ENCODE measurements at places on chromosomes 12 and 14.
A peak's percentile ranks its signal among the peaks of the same experiment; 100 is the strongest.

DNA sequence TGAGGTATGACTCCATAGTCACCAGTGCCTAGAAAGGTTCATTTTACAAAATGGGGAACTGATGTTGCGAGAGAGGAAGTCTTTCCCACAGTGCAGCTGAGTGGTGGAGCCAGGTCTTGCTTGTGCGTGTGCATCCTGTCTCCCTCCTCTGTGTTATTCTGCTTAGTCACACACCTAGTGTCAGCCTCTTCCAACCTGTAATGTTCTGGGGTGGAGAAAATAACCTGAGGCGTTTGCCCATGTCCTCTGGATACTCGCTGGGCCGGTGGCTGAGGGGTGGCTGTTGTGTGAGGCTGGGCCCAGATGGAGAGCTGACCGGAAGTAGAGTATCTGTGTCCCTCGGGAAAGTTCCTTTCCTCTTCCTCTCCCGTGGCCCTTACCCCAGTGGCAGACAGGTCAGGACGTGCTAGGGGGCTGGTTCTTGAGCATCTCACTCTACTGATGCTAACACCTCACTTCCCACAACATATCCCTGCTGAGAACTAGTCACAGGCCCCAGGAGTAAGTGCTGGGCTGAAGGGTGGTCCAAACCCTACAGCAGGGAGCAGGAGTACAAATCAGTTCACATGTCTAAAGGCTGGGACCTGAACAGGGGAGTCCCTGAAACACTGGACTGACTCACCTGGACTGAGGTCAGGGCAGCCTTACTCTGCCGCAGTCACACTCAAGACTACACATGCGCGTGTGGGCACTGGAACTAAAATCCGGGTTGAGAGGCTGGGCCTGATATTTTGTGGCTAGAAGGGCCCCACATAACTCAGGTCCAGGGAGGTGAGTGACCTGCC is 7.0 kb downstream of the MLF2 start:
- H3K36me3 ChIP-seq = peaks cover 37% of the 10 kb centered on the region
- no peak overlapping the region for H3K4me3 ChIP-seq
- H3K4me1 ChIP-seq = peaks cover 8% of the 10 kb centered on the region
- H3K27ac ChIP-seq = no peak overlapping the region
- no peak for DNase-seq

- H3K4me3 ChIP-seq = no peak overlapping the region
- DNase-seq = no peak
- no peaks in the 10 kb centered on the region for H3K36me3 ChIP-seq
These were observed 53.5 kb upstream of the DIO3 start for GRCh38 chr14:101507836-101508150.

DNA sequence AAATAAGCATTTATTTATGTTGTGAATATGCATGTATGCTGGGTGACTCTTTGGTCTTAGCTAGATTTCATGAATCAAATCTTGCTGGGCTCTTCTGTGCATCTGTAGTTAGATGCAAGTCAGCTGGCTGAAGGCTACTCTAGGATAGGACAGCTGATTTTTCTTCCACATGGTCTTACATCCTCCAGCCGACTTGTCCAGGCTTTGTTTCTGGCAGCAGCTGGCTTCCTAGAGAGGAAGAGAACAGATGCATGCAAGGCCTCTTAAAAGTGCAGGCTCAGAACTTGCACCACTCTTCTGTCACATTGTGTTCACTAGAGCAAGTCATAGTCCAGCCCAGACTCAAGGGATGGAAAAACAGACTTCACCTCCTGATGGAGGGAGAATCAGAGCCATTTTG is 435.4 kb upstream of the STXBP6 start:
- H3K27me3 ChIP-seq = no peaks in the 10 kb centered on the region
- H3K4me3 ChIP-seq = no peak overlapping the region
- H3K4me1 ChIP-seq = no peaks in the 10 kb centered on the region

GRCh38 chr12:14260011-14260993 is 105.2 kb upstream of the ATF7IP start:
- no peak overlapping the region for H3K27ac ChIP-seq
- no peak for DNase-seq
- H3K4me3 ChIP-seq = no peak overlapping the region
- no peaks in the 10 kb centered on the region for H3K27me3 ChIP-seq

- H3K4me3 ChIP-seq = no peak overlapping the region
- H3K27ac ChIP-seq = no peak overlapping the region
- no peaks in the 10 kb centered on the region for H3K36me3 ChIP-seq
- DNase-seq = no peak
- no peaks in the 10 kb centered on the region for H3K27me3 ChIP-seq
These were observed 55.9 kb downstream of the LRP6 start for GRCh38 chr12:12210983-12211382.

DNA sequence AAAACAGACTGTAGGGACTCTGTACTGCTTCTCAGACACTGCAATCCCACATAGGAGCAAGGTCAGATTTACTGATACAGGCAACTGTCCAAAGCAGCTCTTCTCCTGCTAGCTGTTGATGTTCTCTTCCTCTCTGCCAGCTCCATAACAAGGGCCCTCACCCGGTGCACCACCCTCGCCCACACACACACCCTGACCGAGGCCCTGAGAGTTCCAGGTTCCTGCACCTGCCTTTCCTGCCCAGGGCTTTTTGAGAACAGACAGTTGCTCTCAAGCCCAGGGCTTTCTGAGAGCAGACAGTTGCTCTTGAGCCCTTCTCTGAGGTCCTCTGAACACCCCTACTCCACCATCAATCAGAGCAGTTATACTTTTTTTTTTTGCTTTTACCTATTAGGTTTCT is 233.8 kb upstream of the GARIN6 start:
- H3K27me3 ChIP-seq = no peaks in the 10 kb centered on the region
- DNase-seq = no peak
- no peaks in the 10 kb centered on the region for H3K36me3 ChIP-seq

DNA sequence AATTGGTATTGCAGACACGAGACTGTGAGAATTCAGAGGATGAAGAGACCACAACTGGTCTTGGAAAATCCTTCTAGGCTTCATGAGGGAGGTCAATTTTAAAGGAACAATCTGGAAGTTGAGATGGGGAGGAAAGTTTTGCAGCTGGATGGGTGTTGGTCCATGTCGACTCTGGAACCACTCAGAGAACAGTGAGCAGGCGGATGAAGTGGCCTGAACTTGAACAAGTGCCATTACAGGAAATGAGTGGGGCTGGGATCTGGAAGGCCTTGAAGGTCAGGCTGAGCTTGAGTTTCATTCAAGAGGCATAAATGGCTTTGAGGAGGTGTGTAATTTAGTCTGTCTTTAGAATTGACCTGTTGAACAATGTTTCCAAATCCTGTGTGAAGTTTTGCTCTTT is 140.9 kb downstream of the GALC start:
- no peaks in the 10 kb centered on the region for H3K27me3 ChIP-seq
- H3K4me3 ChIP-seq = no peak overlapping the region
- no peaks in the 10 kb centered on the region for H3K4me1 ChIP-seq
- DNase-seq = no peak

DNA sequence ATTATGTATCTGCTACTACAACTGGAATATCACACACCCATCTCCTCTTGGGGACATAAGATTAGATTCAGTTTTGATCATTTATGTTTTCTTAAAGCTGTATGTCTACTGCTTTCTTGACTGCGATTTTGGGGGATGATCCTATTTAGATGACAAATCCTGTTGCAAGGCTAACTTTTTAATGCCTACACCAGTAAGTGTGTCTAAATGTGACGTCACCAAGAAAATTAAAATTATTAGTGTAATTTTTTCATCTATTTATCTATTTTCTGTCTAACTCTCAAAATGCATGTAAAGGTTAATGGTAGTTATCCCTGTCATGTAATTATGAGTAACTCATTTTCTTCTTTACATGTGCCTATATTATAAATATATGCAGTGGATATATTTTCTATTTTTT is 170.9 kb upstream of the PPFIA2 start:
- no peak overlapping the region for H3K27ac ChIP-seq
- no peak overlapping the region for H3K4me3 ChIP-seq

GRCh38 chr12:124400124-124400523 is 105.2 kb downstream of the RFLNA start:
- H3K4me1 ChIP-seq = no peaks in the 10 kb centered on the region
- no peak overlapping the region for H3K27ac ChIP-seq
- H3K36me3 ChIP-seq = peaks cover 62% of the 10 kb centered on the region
- no peak for DNase-seq
- H3K27me3 ChIP-seq = no peaks in the 10 kb centered on the region

- H3K36me3 ChIP-seq = no peaks in the 10 kb centered on the region
- H3K27me3 ChIP-seq = no peaks in the 10 kb centered on the region
- no peak overlapping the region for H3K4me3 ChIP-seq
- no peaks in the 10 kb centered on the region for H3K4me1 ChIP-seq
These were observed 112.5 kb downstream of the PRKD1 start for GRCh38 chr14:29815016-29815674.

DNA sequence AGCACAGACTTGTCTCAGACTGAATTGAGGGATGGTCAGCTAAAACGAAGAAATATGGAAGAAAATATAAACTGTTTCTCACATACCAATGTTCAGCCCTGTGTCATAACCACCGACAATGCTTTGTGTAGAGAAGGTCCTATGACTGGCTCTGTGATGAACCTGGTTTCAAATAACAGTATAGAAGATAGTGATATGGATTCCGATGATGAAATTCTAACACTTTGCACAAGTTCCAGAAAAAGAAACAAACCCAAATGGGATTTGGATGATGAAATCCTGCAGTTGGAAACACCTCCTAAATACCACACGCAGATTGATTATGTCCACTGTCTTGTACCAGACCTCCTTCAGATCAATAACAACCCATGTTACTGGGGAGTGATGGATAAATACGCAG is 7.9 kb upstream of the MAPK1IP1L start:
- H3K36me3 ChIP-seq = peaks cover 12% of the 10 kb centered on the region
- no peaks in the 10 kb centered on the region for H3K27me3 ChIP-seq
- no peak overlapping the region for H3K27ac ChIP-seq
- H3K4me1 ChIP-seq = no peaks in the 10 kb centered on the region

DNA sequence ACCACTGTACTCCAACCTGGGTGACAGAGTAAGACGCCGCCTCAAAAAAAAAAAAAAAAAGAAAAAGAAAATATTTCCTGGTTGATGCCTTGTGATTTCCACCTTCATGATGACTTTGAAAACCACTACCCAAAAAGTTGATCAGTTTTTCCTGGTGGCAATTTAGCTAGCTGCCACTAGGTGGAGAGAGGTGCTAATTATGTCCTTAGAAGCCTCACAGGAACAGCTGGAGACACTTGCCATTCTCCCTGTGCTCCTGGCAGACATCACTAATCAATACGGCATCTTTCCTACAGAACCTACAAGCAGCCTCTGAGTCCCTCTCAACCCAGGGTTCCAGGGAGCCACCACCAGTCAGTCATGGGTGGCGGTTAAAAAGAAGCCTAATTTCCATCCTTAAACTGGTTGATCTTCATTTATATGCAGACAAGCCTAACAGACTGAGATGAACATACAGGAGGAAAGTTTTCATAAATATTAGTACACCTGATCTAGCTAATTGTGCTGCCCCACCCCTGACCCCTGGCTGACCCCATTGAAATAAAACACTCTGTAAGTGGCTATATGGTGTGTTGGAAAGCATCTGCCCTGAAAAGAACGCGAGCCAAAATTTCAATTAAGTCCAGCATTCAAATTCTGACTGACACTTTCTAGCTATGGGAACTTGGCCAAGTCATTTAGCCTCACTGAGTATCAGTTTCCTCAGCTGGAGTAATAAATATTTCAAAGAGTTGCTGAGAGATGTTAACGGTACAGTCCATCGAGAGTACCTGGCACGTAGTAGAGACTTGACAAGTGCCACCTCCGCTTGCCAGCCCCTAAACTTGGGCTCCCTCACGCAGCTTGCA is 6.2 kb upstream of the OAS1 start:
- peaks cover 11% of the 10 kb centered on the region for H3K4me1 ChIP-seq
- no peak for DNase-seq
- H3K4me3 ChIP-seq = no peak overlapping the region
- H3K27ac ChIP-seq = no peak overlapping the region

GRCh38 chr12:90630006-90630405 is 325.0 kb downstream of the CCER1 start:
- no peak for DNase-seq
- H3K4me3 ChIP-seq = no peak overlapping the region
- no peaks in the 10 kb centered on the region for H3K4me1 ChIP-seq
- H3K27me3 ChIP-seq = no peaks in the 10 kb centered on the region

GRCh38 chr12:116915326-116915725 is 4.6 kb downstream of the FBXW8 start:
- H3K4me3 ChIP-seq = no peak overlapping the region
- peaks cover 10% of the 10 kb centered on the region for H3K4me1 ChIP-seq
- DNase-seq = no peak

GRCh38 chr14:59254911-59255545 is 66.6 kb downstream of the DAAM1 start:
- no peaks in the 10 kb centered on the region for H3K36me3 ChIP-seq
- DNase-seq = no peak
- H3K4me1 ChIP-seq = no peaks in the 10 kb centered on the region
- H3K27me3 ChIP-seq = no peaks in the 10 kb centered on the region
- H3K27ac ChIP-seq = no peak overlapping the region
- H3K4me3 ChIP-seq = no peak overlapping the region

DNA sequence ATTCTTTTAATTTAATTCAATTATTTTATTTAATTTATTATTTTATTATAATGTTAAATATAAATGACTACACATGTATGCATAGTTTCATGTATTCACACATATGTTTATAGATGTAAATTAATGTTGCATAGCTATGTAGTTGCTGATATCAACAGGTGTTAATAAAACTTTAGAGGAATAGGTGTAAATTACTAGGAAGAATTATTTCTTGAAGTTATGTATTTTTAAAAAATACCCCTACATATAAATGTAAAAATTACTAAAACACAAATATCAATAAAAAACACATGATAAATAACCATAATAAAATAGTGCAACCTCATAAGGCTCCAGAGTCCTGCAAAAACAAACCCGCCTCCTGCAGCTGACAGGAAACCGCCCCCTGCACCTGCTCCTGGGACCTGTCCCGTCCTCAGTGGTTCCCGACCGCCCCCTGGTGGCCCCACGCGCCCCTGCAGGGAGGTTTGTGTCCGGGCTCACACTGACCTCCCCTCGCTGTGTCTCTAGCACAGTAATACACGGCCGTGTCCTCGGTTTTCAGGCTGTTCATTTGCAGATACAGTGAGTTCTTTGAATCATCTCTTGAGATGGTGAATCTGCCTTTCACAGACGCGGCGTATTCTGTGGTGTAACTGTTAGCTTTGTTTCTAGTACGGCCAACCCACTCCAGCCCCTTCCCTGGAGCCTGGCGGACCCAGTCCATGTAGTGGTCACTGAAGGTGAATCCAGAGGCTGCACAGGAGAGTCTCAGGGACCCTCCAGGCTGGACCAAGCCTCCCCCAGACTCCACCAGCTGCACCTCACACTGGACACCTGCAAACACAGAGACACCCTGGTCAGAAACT is 1264.0 kb downstream of the TMEM121 start:
- no peaks in the 10 kb centered on the region for H3K36me3 ChIP-seq
- H3K27ac ChIP-seq = no peak overlapping the region
- no peaks in the 10 kb centered on the region for H3K27me3 ChIP-seq
- DNase-seq = peak; percentile 53
